Right cardiac atrium (tissue), 5 donors: ENCODE measurements at places on chromosomes 7 and 10. TPM values are rescaled to one million over a fixed set of nuclear protein-coding genes. Genes with fewer than 3 reads are reported as not detected.

Gene VAX1
- not detected for total RNA-seq

Gene HYAL4
- total RNA-seq: not detected

Gene SOSTDC1
- 8.3 TPM for total RNA-seq

Gene CTAGE15
- total RNA-seq: not detected

Gene WDR86
- 0.17 TPM for total RNA-seq

Gene GRID2IP
- total RNA-seq: 0.20 TPM

Gene MPP7
- total RNA-seq: 11.5 TPM

Gene CCL26
- 1.6 TPM for total RNA-seq

Gene PRXL2A
- total RNA-seq: 162 TPM

Gene OR6B1
- not detected for total RNA-seq

Gene NACAD
- 4.5 TPM for total RNA-seq

Gene ADAM8
- total RNA-seq: 1.6 TPM

Gene CYP17A1
- total RNA-seq: not detected

Gene ACSM6
- total RNA-seq: not detected
